Natural killer cell (primary cell): ENCODE measurements at places on chromosomes 2 and 18. TPM values are rescaled to one million over a fixed set of nuclear protein-coding genes. Genes with fewer than 3 reads are reported as not detected.

DNA sequence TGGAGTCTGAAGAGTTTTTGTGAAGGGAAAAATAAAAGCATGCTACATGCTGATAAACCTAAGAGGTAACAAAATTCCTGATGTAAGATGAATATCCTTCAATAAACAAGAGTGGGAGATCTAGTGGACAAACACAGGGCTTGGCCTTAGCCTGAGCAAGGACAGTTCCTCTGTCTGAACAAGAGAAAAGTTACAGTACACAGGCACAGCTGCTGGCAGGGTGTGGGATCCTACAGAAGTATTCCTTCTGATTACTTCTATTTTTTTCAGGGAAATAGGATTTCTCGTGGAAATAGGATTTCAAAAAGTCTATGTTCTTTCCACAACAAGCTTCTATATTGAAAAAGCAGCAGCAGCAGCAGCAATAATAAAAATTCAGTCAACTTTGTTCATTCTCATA is 54.1 kb downstream of the NBAS start:
- no peaks in the 10 kb centered on the region for H3K27me3 ChIP-seq
- no peaks in the 10 kb centered on the region for H3K4me1 ChIP-seq
- peaks cover 23% of the 10 kb centered on the region for H3K36me3 ChIP-seq
- DNase-seq: no peak
- H3K4me3 ChIP-seq: no peak overlapping the region
- H3K27ac ChIP-seq: no peak overlapping the region

- no peaks in the 10 kb centered on the region for H3K36me3 ChIP-seq
- peaks cover 20% of the 10 kb centered on the region for H3K4me1 ChIP-seq
- H3K27me3 ChIP-seq: peaks cover 28% of the 10 kb centered on the region
These were observed 7.9 kb downstream of the TMEM198 start for GRCh38 chr2:219551441-219552381.

The CHRNG gene
- not detected for total RNA-seq

The DLGAP1 gene
- not detected for total RNA-seq

The CHMP3 gene
- total RNA-seq: 50.3 TPM

The SLC4A3 gene
- total RNA-seq: not detected

- no peaks in the 10 kb centered on the region for H3K36me3 ChIP-seq
- H3K27ac ChIP-seq: no peak overlapping the region
- DNase-seq: no peak
These were observed 8.6 kb upstream of the PLEKHM3 start for GRCh38 chr2:208033701-208034502.

DNA sequence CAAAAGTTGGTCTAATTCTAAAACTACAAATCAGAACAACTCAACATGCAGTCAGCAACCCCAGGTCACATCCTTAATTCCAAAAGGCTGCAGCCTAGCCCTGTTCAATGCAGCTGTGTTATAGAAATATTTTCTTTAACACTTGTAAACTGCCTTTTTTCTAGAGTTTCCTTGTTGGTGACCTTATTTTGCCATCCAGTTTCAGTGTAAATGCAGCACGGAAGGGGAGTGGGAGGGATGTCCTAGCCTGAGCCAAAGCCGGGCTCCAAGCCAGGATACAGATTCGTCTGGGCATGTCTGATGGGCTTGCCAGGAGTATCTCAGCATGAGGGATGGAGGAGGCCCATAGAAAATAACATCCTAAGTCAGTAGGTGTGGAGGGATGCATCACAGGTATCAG is 17.7 kb upstream of the SP3 start:
- no peak overlapping the region for H3K27ac ChIP-seq
- H3K4me3 ChIP-seq: no peak overlapping the region
- no peaks in the 10 kb centered on the region for H3K4me1 ChIP-seq
- no peaks in the 10 kb centered on the region for H3K27me3 ChIP-seq

The ELOA2 gene
- not detected for total RNA-seq

GRCh38 chr2:120258196-120258595 is 5.5 kb downstream of the RALB start:
- H3K4me3 ChIP-seq: no peak overlapping the region
- no peak overlapping the region for H3K27ac ChIP-seq

The FBXO11 gene
- total RNA-seq: 104 TPM

GRCh38 chr18:22488554-22488953 is 70.8 kb upstream of the CTAGE1 start:
- H3K36me3 ChIP-seq: no peaks in the 10 kb centered on the region
- peaks cover 4% of the 10 kb centered on the region for H3K27me3 ChIP-seq
- H3K27ac ChIP-seq: no peak overlapping the region

The YPEL5 gene
- total RNA-seq: 800 TPM
